ENCODE measurements at places on chromosomes 13 and 19.

DNA sequence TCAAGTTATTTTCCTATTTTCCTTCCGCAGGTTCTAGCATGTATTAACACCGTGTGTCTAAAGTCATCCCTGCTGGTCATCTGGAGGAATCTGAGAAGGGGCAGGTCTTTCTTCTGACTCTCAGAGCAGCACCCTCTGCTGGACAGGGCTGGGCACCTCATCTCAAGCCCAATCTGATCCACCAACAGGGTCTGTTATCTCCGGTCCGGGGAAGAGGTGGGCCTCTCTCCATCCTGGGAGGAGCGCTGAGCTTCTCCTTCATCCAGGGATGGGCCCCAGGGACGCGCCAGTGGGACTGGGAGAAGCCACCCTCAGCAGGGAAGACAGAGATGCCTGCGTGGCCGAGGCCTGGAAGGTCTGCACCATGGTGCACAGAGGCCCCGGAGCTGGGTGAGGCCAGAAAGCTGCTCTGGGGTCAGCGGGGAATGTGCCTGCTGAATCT is 26.0 kb upstream of the ZNF331 start:
- peak; percentile 60 for DNase-seq

DNA sequence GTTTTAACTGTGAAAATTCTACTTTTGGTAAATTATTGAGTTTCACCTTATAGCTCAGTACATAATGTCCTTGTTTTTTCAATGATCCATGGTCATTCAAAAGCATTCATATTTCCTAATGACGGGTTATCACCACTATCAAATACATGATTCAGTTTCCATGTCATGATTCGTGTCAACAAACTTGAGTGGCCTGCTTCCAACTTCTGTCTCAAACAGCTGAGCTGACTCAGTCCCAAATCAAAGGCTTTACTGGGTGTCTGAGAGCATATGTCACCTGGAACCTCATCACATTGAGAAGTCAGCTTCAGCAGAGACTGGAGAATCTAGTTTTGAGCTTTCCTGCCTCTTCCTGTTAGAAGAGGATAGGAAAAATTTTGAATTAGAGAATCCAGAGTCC is 40.3 kb upstream of the SGCG start:
- DNase-seq: no peak

DNA sequence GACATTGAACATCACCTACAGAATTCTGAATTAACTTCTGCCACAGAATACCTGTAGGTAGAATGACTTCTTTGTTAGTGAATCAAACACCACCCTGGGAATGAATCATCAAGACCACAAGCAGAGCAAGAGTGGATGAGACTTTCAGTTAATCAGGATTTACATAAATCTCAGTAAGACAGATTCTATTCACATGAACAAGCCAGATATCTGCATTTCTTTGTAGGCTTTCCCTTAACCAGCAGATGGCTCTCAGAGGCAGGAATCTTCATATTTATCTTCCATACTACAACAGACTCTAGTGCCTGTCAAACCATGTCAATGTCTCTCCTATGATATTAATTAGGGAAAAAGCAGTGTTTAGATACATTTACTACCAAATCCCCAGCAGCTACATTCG is 412.1 kb downstream of the KLF12 start:
- DNase-seq: no peak

- DNase-seq: no peak
Measured at GRCh38 chr19:32427536-32427935, 22.0 kb downstream of the DPY19L3 start.

DNA sequence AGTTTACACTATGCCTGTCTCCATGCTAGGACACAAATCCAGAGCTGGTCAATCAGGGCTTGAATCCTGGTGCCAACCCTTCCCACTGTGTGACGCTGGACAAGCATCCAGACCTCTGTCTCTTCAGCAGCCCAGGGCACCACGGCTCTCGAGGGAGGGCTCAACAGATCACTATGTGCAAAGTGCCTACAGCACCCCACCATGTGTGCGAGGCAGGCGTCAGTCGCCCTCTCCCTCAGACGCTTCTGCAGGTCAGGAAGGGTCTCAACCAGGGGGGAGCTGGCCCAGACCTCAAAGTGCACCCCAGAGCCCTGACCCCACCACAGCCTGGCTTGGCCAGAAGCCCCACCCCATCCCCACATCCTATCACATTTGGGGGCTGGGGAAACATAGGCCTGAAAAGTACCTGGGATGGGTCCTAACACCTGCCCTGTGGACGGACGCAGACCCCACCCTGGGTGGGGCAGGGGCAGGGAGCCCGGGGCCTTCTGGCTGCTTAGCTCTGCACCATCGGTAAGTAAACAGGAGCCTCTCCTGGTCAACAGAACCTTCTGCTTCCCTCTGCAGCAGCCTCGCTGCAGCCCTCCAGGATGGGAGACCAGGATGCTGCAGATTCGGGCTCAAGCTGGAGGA is 2.9 kb upstream of the C2CD4C start:
- DNase-seq: no peak

GRCh38 chr13:23554000-23554399 is 16.2 kb upstream of the TNFRSF19 start:
- no peak for DNase-seq

- DNase-seq: no peak
Measured at GRCh38 chr13:73717632-73718031, 416.6 kb downstream of the KLF12 start.

DNA sequence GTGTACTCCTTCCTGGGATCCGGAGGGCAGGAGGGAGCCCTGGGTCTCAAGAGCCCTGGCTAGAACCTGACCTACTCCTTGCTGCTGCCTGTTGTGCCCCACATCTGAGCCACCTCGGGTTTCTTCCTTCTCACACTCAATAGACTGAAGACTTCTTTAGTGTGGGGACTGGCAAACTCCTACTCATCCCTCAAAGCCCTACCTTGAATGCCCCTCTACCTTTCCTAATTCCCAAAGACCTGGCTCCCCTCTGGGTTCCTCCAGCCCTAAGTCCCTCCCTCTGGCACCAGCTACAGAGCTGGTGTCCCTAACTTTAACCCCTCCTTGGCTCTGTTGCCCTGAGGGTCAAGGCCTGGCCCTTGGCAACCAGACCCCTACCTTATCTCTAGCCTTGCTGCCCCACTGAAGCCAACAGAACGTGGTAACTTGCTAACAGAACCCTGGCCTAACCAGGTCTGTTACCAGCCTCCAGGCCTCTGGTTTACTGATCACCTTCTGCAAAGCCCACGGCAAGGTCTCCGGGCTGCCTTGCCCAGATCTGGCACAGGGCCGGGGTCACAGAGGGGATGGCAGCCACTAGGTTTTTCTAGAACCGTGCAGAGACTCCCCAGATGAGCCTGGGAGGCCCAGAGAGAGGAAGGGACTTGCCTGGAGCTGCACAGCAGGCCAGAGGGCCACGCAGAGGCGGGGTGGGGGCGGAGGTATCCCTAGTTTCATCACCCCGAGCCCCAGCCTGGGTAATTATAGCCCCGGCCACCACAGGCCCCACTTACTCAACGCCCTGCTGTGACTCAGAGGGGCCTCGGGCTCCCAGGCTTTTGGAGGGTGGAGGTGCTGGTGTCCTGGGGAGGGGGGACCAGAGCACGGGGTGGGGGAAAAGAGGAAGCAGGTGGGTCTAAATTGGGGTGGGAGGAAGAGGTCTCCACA is 15.3 kb downstream of the ZBTB7A start:
- DNase-seq: peak; percentile 96

DNA sequence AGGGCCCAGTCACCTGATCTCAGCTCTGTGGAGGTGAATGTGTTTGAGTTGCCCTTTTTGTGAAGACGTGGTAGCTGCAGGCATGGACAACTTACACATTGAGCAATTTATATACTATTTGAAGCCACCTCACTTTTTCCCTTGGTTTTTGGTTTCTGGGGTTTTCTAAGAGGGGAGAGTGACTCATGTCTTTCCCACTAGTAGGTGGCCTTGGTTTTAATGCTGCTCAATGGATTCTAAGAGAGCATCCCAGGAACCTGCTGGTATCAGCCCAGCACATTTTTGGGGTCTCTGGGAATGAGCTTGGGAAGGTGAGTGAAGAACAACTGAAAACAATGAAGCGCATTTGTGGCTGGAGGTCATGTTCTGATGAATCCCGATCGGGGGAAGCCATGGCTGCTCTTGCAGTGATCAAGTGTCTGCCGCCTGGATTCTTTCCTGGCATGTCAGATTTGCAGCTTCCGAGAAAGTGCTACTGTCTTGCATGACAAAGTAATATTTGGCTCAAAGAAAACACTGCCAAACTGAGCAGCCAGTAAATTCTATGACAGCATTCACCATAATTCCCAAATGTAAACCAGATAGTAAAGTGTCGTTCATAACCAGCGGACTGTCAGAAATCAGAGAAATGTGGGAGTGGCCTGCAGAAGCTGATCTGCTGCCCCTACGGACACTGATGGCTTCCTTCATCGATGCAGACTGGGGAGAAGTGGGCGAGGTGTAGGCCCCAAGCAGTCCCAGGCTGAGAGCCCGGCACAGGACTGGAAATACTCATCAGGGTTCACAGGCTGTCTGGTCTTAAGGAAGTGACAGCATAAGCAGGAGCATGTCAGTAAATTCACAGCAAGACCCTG is 98.7 kb downstream of the COL4A2 start:
- DNase-seq: no peak

- peak; percentile 94 for DNase-seq
Measured at GRCh38 chr19:39328046-39328705, 7.5 kb upstream of the LRFN1 start.

DNA sequence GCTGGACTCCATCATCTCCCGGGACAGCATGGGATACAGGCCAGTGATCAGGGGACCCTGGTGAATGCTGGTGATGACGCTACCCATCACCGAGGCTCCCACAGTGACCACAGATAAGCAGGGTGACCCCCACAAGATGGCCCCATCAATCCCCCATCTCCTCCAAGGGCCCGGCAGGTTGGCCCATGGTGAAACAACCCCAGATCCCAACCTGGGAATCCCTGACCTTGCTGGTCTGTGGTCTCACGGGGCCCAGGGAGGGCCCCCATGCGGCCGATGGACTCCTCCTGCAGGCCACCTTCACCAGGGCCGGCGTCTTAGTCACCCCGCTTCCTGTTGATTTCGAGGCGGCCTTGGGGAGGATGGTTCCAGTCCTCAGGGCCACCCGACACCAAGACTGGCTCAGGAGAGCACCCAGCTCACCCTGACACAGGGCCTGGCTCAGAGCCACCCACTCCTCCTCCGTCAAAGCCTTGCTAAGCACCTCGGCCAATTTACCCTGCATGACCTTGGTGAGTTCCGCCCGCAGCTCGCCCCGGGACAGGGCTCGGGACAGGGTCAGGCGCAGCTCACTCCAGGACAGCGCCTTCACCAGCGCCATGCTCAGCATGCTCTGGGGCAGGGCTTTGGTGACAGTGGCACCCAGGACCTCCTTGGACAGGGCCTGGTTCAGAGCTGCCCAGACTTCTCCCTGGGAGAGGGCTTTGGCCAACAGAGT is 10.0 kb downstream of the IQCN start:
- no peak for DNase-seq

DNA sequence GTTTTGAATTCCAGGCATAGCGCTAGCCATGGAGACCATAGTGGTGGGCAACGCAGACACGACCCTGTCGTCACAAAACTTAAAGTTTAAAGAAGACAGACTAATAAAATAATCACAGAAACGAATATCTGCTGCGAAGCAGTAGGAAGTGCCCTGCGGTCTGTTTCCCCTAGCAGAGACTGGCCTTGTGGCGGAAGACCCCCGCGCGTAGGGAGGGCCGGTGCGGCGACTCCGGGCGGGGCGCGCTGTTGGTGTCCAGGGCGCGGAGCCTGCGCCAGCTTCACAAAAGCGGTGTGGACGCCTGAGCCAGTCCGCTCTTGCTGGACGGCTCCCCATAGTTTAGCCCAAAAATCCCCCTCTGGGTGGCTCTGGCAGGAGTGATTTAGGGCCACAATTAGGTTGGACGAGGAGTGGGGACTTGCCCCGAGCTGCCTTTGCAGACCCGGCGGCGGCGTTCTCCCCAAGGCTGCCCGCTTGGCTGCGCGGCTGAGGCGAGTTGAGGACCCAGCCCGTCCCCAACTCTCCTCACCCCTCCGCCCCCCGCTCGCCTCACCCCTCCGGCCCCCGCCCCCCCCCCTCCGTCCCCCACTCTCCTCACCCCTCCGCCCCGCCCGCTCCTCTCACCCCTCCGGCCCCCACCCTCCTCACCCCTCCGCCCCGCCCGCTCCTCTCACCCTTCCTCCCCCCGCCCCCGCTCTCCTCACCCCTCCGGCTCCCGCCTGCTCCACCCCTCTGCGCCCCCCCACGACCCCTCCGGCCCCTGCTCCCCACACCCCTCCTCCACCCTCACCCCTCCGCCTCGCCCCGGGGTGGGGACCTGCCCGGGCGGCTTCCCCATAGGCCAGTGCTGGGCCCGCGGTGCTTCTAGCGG is 14.2 kb upstream of the LATS2 start:
- DNase-seq: no peak

- no peak for DNase-seq
Measured at GRCh38 chr13:28458051-28458450, 36.9 kb downstream of the FLT1 start.

DNA sequence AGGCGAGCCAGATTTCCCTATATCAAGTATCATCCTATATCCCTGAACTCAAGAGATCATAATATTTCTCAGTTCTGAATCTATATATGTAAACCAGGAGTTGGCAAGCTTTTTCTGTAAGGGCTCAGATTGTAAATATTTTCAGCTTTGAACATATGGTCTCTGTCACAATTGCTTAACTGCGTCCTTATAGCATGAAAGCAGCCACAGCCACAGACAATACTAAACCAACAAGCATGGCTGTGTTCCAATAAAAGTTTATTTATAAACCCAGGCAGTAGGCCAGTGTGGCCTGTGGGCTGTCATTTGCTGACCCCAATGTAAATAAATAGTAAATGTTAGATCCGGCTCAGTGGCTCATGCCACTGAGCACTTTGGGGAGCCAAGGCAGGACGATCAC is 12.2 kb upstream of the MYH14 start:
- no peak for DNase-seq

DNA sequence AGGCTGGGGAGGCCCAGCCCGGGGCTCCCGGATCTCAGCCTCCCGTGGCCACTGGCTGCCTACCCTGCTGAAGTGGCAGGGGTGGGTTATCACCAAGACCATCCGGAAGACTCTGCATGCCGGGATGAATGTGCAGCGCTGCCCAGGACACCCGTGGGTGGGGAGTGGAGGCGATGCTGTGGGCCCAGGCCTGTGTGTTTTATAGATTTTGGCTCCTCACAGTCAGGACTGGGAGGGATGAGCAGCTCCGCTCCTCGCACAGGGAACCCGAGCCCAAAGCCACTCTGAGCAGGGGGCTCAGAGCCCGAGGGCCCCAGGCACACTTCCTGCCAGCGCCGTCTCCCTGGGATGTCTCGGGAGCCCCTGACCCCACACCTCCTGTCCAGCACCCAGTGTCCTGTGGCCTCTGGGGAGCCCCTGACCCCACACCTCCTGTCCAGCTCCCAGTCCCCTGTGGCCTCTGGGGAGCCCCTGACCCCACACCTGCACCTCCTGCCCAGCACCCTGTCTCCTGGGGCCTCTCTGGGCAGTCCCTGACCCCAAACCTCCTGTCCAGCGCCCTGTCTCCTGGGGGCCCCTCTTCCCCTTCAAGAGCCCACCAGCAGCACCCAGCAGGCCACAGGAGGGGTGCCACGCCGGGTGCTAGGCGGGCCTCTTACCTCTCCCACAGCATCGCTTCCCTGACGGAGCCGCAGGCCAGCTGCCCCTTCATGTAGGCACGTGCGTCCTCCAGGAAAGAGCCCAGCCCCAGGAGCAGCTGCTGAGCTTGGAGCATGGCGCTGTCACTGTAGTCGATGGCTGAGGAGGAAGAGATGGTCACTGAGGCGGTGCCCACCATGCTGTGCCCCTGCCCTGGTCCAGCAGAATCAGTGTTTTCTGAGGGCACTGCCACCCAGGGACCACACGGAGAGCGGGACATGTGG is 31.4 kb downstream of the NAXD start:
- no peak for DNase-seq
